Adrenal gland (tissue), 19 donors: ENCODE measurements at places on chromosomes 5 and 9. TPM values are rescaled to one million over a fixed set of nuclear protein-coding genes. Genes with fewer than 3 reads are reported as not detected.

- DNase-seq = no peak
- H3K4me1 ChIP-seq = no peaks in the 10 kb centered on the region
- H3K27ac ChIP-seq = no peak overlapping the region
- H3K4me3 ChIP-seq = no peak overlapping the region
These were observed 8.2 kb upstream of the NIPAL4 start for GRCh38 chr5:157451806-157452205.

SGCD gene
- 1.0 TPM for polyA plus RNA-seq

DNA sequence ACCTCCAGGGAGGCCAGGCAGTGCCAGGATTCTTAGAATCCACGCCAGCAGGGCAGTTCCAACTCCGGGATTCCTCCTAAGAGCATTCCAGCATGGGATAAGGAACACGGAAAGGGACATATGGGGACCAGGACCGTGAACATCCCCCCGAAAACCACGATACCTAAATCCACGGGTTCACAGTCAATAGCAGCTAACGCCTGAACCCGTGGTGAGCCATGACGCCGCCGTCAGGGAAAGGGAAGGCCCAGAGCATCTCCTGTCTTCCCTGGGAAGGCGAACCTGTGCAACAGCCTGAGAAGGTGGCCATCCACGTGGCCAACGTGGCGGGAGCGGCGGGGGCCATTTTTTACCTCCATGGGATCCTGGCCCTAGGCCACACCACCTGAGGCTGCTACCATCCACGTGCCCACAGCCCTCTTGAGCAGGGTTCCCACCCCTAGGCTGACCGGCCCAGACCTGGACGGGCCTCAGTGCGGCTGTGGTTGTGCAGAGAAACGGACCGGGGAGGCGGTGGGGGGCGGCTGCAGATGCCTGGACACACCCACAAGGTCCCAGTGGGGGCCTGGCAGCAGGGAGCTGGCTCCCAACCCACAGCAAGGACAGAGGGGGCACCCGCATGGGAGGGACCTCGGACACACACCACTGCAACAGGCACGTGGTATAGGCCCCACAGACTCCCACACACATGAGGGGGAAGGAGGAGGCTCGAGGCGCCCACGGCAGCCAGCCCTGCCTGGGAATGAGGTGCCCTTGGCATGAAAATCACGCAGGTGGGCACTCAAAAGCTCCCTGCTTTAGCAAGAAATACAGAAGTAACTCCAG, 42.8 kb downstream of the SLC12A7 start:
- H3K36me3 ChIP-seq = peaks cover 17% of the 10 kb centered on the region
- no peaks in the 10 kb centered on the region for H3K27me3 ChIP-seq
- no peak overlapping the region for H3K4me3 ChIP-seq
- no peak overlapping the region for H3K27ac ChIP-seq
- H3K4me1 ChIP-seq = no peaks in the 10 kb centered on the region

- peaks cover 13% of the 10 kb centered on the region for H3K4me1 ChIP-seq
- no peaks in the 10 kb centered on the region for H3K27me3 ChIP-seq
- H3K4me3 ChIP-seq = no peak overlapping the region
- no peak overlapping the region for H3K27ac ChIP-seq
These were observed 136.1 kb downstream of the MACIR start for GRCh38 chr5:103394676-103395075.

DNA sequence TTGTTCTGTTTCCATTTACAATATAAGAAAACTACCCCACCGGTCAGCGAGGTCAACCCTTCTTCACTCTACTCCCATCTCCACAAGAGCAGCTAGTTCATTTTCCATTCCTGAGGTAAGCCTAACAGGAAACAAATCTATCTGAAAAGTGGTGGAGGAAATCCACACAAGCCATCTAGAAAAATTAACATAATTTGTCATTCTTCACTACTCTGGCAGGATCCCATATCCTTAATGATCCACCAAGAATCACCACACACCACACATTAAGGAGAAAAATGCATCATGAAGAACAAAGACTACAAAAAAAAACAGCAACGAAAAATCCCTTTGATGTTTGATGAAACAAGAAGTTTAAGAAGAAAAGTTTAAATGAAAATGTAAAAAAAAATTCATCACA, 1771.0 kb downstream of the EFNA5 start:
- H3K4me1 ChIP-seq = no peaks in the 10 kb centered on the region
- no peak overlapping the region for H3K27ac ChIP-seq
- H3K27me3 ChIP-seq = no peaks in the 10 kb centered on the region
- no peaks in the 10 kb centered on the region for H3K36me3 ChIP-seq
- no peak for DNase-seq

GRCh38 chr5:22505891-22506290, 347.3 kb downstream of the CDH12 start:
- H3K27ac ChIP-seq = no peak overlapping the region
- H3K36me3 ChIP-seq = no peaks in the 10 kb centered on the region
- H3K4me3 ChIP-seq = no peak overlapping the region
- H3K4me1 ChIP-seq = no peaks in the 10 kb centered on the region

DNA sequence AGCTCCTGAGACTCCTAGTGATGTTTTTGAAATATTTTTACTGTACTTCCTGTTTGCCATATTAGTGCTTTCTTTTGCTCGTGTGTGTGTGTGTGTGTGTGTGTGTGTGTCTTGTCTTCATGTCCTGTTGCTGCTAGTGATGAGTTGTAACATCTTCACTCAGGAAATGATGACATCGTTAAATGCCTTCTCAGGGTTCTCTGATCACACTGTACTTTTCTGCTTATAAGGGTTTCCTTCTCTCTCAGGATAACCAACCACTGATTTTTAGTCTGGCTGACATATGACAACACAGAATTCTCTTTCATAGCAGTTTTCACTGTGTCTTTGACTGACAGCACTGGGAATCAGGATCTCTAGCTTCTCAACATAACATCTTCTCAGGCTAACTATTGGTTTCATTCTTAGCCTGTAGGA, 16.1 kb downstream of the SV2C start:
- H3K27ac ChIP-seq = no peak overlapping the region
- H3K36me3 ChIP-seq = no peaks in the 10 kb centered on the region
- no peaks in the 10 kb centered on the region for H3K4me1 ChIP-seq
- no peaks in the 10 kb centered on the region for H3K27me3 ChIP-seq
- no peak overlapping the region for H3K4me3 ChIP-seq

DNA sequence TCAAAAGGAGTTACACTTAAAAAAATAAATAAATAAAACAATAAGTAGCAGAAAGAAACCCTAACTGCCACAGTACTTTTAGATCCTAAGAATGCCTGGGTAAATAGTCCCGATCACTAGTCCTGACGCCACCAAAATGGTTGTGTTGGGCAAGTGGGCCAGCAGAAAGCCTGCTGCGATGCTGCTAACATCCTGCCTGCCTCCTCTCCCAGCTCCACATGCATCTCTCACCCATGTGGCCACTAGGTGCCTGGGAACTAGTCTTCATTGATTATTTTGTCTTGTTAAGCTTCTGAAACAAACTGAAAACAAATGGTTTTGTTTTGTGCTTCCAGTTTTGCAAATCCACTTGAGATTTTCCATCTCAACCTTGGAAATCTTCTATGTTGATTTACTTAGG, 54.4 kb upstream of the TRAF1 start:
- DNase-seq = no peak
- no peaks in the 10 kb centered on the region for H3K27me3 ChIP-seq
- H3K36me3 ChIP-seq = no peaks in the 10 kb centered on the region
- H3K4me3 ChIP-seq = no peak overlapping the region

DNA sequence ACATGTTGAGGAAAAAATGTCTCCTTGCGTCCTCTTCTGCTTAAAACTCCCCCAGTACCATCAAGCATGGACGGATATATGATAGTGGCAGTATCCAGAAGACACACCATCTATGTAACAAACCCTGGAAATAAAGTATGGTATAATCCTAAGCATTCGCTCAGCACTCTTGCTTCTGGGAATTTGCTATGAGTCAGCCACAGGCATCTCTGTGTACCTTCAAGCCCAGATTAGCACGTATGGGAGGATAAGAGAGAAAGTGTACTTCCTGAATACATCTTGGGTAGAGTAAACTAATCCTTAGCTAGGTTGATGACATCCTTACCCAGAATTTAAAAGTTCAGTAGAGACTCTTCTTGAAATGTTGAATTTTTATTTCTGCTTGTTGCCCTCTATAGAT, 71.2 kb downstream of the GHR start:
- H3K4me1 ChIP-seq = peaks cover 30% of the 10 kb centered on the region
- H3K27me3 ChIP-seq = no peaks in the 10 kb centered on the region
- H3K36me3 ChIP-seq = no peaks in the 10 kb centered on the region
- H3K27ac ChIP-seq = no peak overlapping the region

DNA sequence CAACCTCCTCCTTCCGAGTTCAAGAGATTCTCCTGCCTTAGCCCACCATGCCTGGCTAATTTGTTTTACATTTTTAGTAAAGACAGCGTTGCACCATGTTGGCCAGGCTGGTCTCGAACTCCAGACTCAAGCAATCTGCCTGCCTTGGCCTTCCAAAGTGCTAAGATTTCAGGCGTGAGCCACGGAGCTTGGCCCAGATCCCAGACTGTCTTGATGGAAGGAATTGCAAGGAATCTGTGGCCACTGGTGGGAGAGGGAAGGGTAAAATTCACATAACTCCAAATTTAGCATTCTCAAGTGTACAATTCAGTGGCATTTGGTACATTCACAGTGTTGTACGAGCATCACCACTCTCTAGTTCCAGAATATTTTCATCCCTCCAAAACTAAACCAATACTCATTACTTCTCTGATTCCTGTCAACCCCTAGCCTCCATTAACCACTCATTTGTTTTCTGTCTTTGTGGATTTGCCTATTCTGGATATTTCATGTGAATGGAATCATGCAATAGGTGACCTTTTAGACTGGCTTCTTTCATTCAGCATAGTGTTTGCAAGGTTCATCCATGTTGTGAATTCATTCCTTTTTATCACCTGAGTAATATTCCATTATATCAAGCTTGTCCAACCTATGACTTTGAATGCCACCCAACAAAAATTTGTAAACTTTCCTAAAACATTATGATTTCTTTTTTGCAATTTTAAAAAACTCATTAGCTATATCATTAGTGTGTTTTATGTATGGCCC, 8.9 kb upstream of the MYO10 start:
- H3K4me3 ChIP-seq = no peak overlapping the region
- DNase-seq = no peak
- H3K36me3 ChIP-seq = no peaks in the 10 kb centered on the region
- H3K27ac ChIP-seq = no peak overlapping the region
- H3K27me3 ChIP-seq = no peaks in the 10 kb centered on the region
- H3K4me1 ChIP-seq = no peaks in the 10 kb centered on the region

DNA sequence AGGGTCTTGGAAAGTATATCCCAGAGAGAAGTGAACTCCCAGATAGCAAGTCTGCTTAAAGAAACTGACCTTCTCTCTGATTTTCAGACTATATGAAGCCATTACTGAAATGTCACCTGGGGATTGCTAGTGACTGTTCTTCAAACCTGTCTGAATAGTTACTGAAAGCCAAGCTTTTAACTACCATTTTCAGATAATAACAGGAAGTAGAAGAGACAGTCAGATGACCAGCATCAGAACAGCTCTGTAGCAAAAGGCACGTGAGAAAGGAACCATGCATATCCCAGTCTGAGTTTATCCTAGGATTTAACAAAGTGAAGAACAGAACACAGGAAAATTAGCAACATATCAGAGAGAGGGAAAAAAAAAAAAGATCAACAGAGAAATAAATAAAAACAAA, 74.9 kb upstream of the SELENOP start:
- H3K36me3 ChIP-seq = no peaks in the 10 kb centered on the region
- no peak for DNase-seq
- H3K27me3 ChIP-seq = no peaks in the 10 kb centered on the region
- no peak overlapping the region for H3K27ac ChIP-seq
- peaks cover 10% of the 10 kb centered on the region for H3K4me1 ChIP-seq

- H3K36me3 ChIP-seq = no peaks in the 10 kb centered on the region
- H3K4me3 ChIP-seq = no peak overlapping the region
- H3K27me3 ChIP-seq = no peaks in the 10 kb centered on the region
- H3K4me1 ChIP-seq = no peaks in the 10 kb centered on the region
- H3K27ac ChIP-seq = no peak overlapping the region
These were observed 341.4 kb upstream of the EDIL3 start for GRCh38 chr5:84725946-84726570.

SPATA31C1 gene
- polyA plus RNA-seq = not detected

PCDHGA7 gene
- 1.4 TPM for polyA plus RNA-seq

GRCh38 chr9:135905380-135906258, 1.7 kb downstream of the CAMSAP1 start:
- H3K4me3 ChIP-seq = peak overlapping the region; percentile 65
- H3K27ac ChIP-seq = peak overlapping the region; percentile 49
- H3K36me3 ChIP-seq = no peaks in the 10 kb centered on the region
- no peak for DNase-seq

SHLD3 gene
- polyA plus RNA-seq = 2.8 TPM

MARCOL gene
- polyA plus RNA-seq = not detected

DNA sequence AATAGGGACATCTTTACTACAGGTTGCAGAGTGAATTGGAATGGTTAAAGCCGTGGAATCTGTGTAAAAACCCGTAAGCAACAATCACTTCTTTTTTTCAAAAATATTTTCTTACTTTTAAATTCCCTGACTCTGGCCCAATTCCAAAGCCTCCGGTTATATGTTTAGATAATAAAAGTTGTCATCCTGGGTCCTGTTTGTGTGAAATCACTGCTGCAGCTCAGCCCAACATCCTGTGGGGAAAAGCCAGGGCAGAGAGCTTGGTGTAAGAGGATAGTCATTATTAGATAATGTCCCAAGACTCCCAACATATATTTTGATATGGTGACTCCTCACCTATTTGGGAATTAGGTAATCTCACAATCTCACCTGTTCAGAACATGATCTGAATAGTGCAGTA, 586.0 kb upstream of the BRINP1 start:
- H3K4me3 ChIP-seq = no peak overlapping the region
- no peaks in the 10 kb centered on the region for H3K36me3 ChIP-seq
- H3K27me3 ChIP-seq = no peaks in the 10 kb centered on the region

GRCh38 chr5:97888439-97888838, 705.4 kb upstream of the RIOK2 start:
- no peaks in the 10 kb centered on the region for H3K36me3 ChIP-seq
- H3K4me3 ChIP-seq = no peak overlapping the region
- no peak overlapping the region for H3K27ac ChIP-seq
- no peaks in the 10 kb centered on the region for H3K27me3 ChIP-seq
- no peaks in the 10 kb centered on the region for H3K4me1 ChIP-seq
- DNase-seq = no peak

- H3K4me1 ChIP-seq = no peaks in the 10 kb centered on the region
- H3K27me3 ChIP-seq = no peaks in the 10 kb centered on the region
- H3K4me3 ChIP-seq = no peak overlapping the region
These were observed 24.9 kb downstream of the SYK start for GRCh38 chr9:90826326-90827020.

DNA sequence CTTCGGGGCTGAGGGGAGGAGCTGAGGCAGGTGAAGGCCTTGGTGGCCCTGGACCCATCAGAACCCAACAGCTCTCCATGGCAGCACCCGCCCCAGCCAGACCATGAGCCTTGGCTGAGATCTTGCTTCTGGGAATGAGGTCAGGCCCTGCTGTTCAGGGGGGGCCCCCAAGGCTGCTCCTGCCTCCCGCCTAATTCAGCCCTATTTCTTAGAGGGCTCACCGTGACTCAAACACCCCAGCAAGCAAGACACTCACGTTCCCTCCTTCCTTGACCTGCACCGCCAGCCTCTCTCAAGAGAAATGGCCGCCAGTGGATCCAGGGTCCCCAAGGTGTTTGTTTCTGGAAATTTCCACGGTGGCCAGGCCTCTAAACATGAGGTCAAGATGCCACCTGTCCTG, 61.4 kb upstream of the PPP1R26 start:
- H3K27ac ChIP-seq = no peak overlapping the region
- no peaks in the 10 kb centered on the region for H3K4me1 ChIP-seq
- H3K36me3 ChIP-seq = no peaks in the 10 kb centered on the region
- H3K4me3 ChIP-seq = no peak overlapping the region

GRCh38 chr5:83281176-83281575, 190.4 kb upstream of the VCAN start:
- no peak overlapping the region for H3K27ac ChIP-seq
- H3K36me3 ChIP-seq = no peaks in the 10 kb centered on the region
- H3K27me3 ChIP-seq = no peaks in the 10 kb centered on the region
- no peak overlapping the region for H3K4me3 ChIP-seq
- DNase-seq = no peak

BRINP1 gene
- polyA plus RNA-seq = 6.4 TPM
